ENCODE measurements at places on chromosomes 1 and 21.

DNA sequence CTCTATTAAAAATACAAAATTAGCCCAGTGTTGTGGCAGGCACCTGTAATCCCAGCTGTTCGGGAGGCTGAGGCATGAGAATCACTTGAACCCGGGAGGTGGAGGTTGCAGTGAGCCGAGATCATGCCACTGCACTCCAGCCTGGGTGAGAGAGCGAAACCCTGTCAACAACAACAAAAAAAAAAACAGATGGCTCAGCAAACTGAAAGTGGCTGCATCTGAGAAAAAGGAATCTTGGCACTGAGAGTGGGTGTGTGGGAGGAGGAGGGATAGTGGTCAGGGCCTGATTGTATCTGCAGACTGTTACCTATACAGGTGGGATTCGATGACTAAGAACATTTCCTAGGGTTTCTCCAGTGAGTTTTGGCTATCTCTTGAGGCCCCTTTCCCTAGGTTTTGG lies 122.2 kb upstream of the BARHL2 start:
- no peak for DNase-seq

- DNase-seq, result no peak
Observed at GRCh38 chr1:185861630-185862029, 127.4 kb downstream of the HMCN1 start.

GRCh38 chr1:94298861-94299260 lies 61.5 kb upstream of the ARHGAP29 start:
- no peak for DNase-seq

DNA sequence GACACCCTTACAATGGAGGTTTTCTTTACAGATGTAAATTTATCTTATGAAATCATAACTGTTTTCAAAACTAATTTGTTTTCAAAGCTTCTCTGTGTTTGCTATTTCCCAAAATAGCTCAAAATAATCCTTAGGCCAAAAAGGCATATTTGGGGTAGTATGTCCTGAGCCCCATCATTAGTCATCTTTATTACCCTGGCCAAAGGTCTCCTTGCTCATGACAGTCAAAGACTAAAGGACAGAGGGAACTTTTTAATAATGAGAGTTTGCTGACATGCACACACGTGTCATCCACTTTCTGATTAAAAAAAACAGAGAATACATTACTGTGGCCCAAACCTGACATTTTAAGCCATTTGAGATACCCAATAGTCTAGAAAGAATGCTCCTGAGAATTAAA lies 221.9 kb upstream of the DUSP10 start:
- DNase-seq, result no peak

- no peak for DNase-seq
Observed at GRCh38 chr1:14426854-14427253, 171.6 kb upstream of the KAZN start.
